ENCODE measurements at places on chromosomes 5 and 9.
A peak's percentile ranks its signal among the peaks of the same experiment; 100 is the strongest.

- no peak for DNase-seq
Measured at GRCh38 chr5:165602529-165602928, 2097.1 kb downstream of the MAT2B start.

- DNase-seq: no peak
Measured at GRCh38 chr5:148454576-148454975, 70.8 kb downstream of the FBXO38 start.

GRCh38 chr5:159955056-159955624 lies 38.9 kb downstream of the ADRA1B start:
- no peak for DNase-seq

GRCh38 chr9:76603448-76603895 lies 144.5 kb downstream of the GCNT1 start:
- DNase-seq: no peak

- DNase-seq: peak; percentile 37
Measured at GRCh38 chr5:125199968-125200865, 453.8 kb upstream of the ZNF608 start.

- DNase-seq: no peak
Measured at GRCh38 chr9:109507421-109507838, 9.3 kb upstream of the PTPN3 start.

GRCh38 chr5:71922584-71923106 lies 184.6 kb upstream of the MAP1B start:
- DNase-seq: peak; percentile 37

DNA sequence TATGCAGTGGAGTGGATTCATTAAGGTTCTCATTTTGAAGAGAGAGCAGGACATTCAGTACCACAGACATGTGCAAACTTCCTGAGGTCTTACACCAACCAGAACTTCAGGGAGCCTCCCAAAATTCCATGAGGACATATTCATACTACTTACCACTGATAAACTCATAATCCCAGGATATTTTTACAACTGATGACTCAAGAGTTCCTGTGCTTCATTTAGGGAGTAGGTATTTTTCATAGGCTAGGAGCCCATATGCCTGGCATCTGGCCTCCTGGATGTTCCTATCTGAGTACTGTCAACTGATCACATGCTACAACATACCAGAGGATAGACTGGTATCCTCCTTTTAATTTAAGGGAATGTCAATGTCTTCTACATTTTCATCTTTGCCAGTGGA lies 578.0 kb downstream of the EFNA5 start:
- no peak for DNase-seq

DNA sequence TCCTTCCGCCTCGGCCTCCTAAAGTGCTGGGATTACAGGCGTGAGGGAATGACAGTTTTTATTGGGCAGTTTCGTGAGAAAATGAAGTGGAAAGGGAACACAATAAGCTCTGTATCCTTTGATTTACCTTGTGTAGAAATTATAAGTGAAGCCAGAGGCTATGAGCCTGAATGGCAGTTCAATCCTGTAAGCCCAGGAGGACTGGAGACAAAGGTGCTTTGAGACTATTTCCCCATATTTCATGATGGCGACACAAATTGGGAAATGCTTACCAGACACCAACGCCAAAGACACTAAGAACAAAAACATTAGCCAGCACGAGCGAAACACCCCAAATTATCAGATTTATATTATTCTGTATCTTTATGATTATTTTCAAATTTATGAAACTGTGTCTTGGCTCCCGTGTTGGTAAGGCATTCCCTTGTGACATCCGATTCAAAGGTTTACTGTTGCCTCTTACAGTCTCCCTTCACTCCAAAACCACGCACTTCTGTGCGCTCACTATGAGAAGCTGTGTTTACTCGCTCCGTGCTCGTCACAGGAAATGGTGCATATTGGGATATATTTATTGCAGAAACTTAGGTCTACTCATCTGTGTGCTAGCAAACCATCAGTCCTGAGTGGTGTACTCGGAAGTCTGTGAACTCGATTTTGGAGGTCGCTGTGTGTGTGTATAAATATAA lies 73.9 kb downstream of the SH3PXD2B start:
- no peak for DNase-seq

- peak; percentile 69 for DNase-seq
Measured at GRCh38 chr5:160237571-160238093, 8.3 kb downstream of the FABP6 start.

DNA sequence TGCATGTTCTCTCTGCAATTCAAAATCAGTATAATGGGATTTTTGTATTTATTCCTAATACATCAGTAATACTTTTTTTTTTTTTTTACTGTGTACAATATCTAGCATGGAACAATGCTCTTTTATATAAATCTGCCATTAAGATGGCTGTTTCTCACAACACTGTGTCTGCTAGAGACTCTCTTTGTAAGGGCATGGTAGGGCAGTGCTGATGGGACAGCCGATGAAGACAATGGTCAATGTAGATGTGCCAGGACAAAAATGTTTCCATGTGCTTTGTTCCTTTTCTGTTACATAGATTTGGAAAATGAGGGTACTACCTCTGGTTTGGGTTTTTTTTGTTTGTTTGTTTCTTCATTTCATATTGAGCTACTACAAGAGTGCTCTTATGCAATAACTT lies 95.3 kb upstream of the ITGA2 start:
- DNase-seq: no peak

GRCh38 chr5:78671609-78672008 lies 23.0 kb upstream of the LHFPL2 start:
- no peak for DNase-seq

DNA sequence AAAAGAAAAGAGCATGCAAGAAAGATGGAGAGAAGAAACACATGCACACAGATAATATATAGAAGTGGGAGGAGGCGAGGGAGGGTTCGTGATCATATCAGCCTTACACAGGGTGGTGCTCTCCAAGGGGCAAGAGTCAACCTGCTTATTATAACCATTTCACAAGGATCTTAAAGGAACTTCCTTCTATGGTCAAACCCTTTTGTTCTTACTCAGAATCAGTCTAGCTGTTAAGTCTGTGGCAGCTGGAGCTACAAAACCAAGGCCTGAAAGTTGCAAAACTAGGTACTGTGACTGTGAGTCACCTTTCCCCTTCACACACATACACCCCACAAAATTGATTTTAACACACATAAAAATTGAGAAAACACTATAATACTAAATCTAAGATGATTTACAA lies 18.5 kb upstream of the ERMP1 start:
- no peak for DNase-seq

DNA sequence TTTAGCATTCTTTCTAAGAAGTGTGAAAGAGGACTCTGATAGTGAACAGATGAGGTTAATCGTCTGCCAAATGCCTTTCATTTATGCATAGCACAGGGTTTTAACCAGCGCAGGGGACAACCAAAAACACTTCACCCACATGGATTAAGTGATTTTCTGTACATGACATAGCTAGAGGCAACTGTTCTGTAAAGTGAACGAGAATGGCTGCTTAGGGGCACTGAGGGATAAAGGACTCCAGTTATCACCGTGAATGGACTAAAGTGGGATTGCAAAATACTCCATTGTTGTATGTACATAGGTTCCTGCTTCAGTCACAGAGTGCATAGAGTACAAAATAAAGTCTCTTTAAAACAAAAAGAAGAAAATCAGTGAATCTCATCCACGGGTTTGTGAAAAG lies 456.8 kb downstream of the DMAC1 start:
- no peak for DNase-seq

DNA sequence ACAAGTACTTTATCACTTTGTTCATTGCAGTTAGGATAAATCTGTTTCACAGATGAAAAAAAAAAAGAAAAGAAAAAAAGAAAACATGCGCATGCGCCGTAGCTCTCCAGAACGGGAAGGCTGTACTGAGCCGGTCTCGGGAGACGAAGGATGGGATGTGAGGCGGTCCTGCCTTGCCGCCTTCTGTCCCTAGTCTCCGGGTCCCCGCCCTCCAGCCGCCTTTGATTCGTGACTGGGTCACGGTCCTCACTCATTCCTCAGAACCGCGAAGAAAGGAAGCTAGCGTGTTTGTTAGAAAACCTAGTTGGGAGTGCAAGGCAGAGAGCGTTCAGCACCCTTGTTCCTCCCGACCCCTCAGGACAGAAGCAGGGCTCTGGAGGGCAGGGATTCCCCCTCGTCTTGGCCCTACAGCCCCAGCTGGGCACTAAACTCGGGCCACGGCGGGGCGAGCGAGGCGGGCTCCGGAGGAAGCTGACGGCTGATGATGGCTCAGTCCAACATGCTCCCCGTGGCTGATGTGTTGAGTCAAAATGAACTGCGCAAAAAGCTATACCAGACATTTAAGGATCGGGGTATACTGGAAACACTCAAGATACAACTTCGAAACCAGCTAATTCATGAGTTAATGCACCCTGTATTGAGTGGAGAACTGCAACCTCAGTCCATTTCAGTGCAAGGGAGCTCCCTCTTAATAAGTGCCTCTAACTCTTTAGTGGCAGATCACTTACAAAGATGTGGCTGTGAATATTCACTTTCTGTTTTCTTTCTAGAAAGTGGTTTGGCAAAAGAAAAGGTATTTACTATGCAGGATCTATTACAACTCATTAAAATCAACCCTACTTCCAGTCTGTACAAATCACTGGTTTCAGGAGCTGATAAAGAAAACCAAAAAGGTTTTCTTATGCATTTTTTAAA lies 40.0 kb downstream of the CPLANE1 start:
- DNase-seq: no peak

DNA sequence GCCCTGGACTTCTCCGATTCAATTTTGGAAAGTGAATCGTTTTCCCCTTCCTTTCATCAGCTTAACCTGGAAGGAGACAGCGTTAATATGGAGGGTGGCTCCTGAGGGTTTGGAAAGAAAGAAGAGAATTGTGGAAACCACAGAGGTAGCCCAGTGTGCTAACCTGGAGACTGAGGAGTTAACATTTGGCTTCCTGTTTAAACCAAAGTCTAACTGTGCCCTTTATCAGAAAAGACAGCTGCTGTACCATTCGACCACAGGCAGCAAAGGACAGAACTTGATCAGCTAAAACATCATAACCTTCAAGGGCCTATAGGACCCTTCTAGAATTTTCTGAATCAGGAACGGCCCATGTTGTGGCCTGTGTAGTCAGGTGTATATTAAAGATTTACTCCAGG lies 735 bp downstream of the IDNK start:
- DNase-seq: no peak

- no peak for DNase-seq
Measured at GRCh38 chr5:95777441-95777840, 45.1 kb downstream of the GLRX start.

DNA sequence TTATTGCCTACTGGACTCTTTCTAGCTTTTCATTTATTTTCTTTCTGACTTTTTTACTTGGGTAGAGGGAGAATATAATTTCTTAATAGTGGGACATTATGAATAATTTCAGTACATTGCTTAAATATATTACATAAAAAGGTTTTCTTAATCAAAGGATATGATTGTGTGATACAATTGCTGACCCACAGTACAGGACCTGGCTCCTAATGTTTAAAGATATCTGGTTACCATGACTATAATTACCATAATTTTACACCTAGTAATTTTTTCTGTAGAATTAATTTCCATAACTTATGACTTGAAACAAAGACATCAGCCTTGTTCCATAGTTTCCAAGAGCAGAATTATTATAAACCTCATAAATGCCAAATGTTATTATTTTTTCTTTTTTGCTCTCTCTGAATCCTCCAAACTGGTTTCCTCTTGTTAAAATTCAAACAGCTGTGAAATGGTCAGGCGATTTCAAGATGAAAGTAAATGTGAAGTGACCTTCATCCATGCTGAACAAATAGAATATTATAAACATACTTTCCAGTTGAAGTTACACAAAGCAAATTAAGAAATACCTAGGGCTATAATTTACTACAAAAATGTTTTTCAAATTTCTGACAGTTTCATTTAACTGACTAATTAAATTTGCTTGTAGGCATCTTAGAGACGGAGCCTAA lies 301.2 kb upstream of the TYRP1 start:
- no peak for DNase-seq

GRCh38 chr5:11941566-11941965 lies 37.3 kb upstream of the CTNND2 start:
- DNase-seq: no peak

DNA sequence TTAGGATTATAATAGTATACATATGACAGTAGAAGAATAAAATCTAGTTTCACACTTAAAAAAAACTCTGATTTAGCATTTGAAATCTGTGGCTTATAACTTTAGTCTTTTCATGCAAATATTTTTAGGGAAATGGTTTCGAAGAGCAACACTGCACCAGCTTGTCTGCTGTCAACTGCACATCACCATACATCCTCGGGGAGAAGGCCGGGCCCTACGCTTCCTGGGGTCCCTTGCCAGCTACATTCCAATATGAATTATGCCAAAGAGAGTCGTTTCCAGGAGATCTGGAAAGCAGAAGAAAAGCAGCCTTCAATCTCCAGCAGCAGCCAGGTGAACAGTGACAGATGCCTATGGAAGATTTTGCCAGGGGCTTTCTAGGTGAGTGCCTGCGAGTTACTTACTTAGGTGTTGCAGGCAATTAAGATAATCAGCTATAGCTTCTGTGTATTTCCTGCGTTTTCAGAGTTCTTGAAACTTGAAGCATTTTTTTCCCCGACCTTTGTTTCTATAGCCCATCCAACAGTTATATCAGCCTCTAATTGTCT lies 166.8 kb downstream of the TRPM3 start:
- no peak for DNase-seq

- DNase-seq: peak; percentile 34
Measured at GRCh38 chr5:35644543-35644942, 26.9 kb downstream of the SPEF2 start.

- DNase-seq: no peak
Measured at GRCh38 chr5:164578911-164579310, 1073.5 kb downstream of the MAT2B start.

DNA sequence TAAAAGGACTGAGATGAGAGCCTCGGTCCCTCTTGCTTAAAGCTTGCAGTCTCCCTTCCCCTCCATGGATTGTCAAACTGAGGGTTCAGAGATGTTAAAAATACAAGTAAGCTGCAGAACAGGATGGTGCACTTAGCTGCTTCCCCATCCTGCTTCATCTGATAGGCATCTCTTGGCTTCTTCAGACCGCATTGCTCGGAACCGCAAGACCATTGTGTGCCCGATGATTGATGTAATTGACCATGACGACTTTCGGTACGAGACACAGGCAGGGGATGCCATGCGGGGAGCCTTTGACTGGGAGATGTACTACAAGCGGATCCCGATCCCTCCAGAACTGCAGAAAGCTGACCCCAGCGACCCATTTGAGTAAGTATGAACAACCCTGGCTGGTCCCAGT lies 65.5 kb upstream of the SAP30L start:
- no peak for DNase-seq

DNA sequence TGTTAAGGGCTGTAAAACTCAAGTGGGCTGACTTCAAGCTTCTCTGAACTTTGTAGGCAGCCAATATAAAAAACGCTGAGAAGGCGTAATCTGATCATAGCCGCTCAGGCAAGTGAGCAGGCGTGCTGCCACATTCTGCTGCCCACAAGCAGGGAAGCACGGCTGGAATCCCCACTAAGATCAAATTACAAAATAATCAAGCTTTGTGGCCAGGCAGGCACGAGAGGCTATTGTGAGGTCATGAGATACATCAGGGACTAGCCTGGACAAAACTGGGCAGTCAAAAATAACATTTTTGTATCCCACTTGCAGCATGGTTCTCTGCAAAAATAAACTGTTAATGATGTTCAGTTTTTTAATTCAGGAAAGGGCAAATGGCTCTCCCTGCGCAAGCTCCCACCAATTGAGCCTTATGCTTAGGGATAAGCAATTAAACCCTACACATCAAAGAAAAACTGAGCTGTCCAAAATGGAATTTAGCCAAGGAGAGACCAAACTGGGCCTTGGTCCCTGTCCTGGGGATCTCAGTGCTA lies 64.0 kb downstream of the POU5F2 start:
- DNase-seq: peak; percentile 71
